ENCODE measurements at places on chromosomes 2 and 18.

DNA sequence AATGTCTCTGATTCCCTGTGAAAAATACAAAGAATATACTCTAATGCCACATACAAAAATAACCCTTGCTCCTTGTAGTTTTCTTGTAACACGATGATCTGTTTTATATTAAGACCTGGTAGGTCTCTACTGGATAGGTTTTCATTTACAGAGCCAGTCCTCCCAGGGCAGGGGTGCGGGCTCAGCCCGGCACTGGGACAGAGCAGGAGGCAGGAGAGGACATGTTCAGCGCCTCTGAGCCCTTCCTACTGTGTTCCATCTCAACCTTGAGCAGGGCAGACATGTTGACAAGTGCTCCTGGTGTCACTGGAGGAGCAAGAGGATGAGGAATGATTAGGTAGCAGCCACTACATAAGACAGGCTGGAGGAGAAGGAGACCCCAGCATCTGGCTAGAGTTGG, 335.5 kb downstream of the INSIG2 start:
- DNase-seq = no peak

DNA sequence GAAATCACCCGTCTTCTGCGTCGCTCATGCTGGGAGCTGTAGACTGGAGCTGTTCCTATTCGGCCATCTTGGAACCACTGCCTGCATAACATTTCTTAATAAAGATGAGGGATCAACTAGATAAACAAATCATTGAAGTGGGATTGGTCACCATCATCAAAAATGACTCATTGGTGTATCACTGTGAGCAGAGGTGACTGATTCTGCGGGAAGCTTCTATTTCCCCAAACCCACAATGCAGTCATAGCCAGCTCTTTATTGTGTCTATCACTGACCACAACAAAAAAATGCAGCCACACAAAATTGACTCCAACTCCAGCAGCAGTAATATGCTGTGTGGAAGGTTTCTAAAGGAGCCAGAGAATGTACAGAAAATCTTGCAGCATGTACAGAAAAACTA, 630.7 kb upstream of the HS6ST1 start:
- no peak for DNase-seq

- DNase-seq = no peak
These were observed 257.6 kb downstream of the CYP26B1 start for GRCh38 chr2:71889759-71890684.

DNA sequence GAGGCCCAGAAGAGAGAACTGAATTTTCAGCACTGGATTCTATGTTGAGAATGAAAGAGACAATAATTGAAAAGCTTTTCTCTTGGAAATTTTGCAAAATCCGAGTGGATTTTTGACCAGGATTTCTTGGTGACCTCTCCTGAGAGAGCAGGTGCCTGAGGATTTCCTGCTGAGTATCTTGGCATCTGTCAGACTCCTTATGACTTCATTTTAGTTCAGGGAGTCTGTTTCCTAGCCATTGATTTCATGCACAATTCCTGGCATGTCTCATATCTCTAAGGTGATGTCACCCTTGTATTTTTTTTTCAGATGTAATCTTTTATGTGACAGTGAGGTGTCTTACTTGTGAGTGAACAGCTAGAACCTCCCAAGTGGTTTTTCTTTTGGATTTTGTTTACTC, 195.9 kb downstream of the NEDD4L start:
- no peak for DNase-seq

- no peak for DNase-seq
These were observed 46.6 kb downstream of the TSPYL6 start for GRCh38 chr2:54209379-54209778.

GRCh38 chr18:31487246-31488015, 10.5 kb upstream of the DSG2 start:
- no peak for DNase-seq

GRCh38 chr2:85394261-85394681, 15.9 kb downstream of the CAPG start:
- DNase-seq = no peak

DNA sequence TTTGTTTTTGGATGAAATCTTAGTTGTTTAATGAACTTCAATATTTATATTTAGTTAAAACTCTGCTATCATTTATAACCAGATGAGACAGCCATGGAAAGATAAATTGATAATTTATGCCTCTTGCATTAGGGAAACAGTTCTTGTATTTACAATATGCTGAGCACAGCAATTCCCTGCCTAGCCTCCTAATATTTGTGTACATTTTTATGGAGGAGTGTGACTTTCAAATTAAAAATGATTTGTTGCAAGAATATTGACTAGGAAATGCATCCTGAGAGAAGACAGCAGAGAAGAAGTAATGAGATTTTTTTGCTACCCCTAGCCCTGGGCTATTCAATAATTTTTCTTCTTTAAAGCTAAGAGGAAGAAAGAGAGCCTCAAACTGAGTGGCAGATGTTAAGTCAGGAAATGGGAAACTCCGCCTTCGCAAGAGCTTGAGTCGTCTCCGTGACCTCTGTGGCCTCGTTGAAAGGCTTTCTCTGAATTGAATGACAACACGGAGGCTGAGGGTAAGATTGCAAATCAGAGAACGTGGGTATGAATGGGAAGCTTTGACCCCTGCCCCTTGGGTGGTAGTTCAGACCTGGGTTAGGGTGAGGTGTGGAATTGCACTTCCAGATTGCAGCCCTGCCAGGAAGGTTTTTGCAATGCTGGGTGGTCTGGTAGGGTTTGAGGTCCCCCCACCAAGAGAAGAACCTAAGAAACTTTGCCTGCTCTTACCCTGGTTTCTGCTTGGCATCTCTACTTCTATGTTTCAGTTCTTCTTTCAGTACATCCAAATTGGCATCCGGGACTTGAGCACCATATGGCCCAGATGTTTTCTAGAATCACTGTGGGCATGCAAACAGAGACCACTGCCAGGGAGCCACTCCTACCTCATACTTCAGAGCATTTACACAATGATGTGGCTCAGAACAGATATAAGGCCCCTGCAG, 210.3 kb upstream of the RBMS1 start:
- no peak for DNase-seq

DNA sequence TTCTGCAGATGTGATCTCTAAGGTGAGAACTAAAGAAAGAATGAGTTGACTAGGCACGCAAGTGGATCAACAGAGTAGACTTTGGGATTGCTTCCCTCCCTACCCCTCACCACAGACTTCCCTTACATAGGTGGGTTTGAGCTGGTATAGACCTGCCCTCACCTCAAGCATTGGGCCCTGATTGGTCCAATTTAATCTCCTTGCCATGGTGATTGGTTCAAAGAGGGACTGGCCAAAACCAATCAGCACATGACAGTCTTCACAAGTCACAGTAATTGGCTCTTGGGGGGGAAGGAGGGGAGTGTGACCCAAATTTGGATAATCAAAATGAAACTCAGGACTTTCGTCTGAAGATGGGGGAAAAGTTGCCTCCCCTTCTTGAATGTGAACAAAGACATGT, 36.6 kb upstream of the LNPK start:
- no peak for DNase-seq

DNA sequence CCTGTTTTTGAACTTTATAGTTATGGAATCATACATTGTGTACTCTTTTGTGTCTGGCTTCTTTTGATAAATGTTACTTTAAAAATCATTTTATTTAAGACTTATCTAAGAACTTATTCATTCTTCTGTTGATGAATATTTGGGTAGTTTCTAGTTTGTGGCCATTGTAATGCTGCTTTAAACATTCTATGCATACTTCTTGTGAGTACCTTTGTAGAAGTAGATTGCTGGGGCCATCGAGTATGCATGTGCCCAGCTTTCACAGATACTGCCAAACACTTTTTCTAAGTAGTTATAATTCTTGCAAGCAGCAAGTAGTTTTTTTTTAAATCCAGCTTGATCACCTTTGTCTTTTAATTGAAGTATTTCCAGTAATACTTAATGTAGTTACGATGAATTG, 11.1 kb downstream of the CD302 start:
- DNase-seq = no peak

DNA sequence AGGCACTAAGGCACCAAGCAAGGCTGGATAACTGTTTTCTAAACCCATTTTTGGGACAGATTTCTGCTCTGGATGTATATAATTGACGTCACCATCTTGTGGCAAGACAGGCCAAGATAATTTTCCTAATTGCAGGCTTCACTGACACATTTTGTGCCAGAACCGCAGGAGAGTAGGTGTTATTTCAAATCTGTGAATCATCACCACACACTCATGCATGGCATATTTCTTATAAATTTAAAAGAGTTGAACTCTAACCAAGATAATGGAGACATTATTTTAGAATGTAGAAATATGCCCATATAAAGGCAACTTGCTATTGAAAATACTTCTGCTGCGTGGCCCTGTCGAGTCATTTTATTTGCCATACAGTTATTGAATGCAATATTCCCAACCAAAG, 68.3 kb upstream of the ACYP2 start:
- no peak for DNase-seq

DNA sequence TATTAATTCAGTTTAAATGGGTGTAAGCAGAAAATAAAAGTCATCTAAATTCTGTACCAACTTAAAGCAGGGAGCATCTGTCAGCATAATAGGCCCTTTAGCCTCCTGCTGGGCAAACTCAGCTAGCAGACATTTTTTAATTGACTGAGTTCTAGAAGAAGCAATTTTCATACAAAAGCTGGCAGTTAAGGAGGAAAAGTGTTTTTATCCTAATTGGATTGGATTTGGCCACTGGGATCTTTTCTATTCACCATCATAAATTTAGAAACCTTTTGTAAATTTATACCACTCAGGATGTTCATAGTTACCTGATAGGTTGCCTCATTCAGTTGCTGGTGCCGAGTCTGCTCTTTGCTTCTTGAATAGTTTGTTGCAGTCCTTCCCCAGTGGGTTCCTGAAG, 262.7 kb upstream of the FSIP2 start:
- DNase-seq = no peak

GRCh38 chr2:153519257-153519875, 40.8 kb upstream of the RPRM start:
- peak; percentile 26 for DNase-seq

DNA sequence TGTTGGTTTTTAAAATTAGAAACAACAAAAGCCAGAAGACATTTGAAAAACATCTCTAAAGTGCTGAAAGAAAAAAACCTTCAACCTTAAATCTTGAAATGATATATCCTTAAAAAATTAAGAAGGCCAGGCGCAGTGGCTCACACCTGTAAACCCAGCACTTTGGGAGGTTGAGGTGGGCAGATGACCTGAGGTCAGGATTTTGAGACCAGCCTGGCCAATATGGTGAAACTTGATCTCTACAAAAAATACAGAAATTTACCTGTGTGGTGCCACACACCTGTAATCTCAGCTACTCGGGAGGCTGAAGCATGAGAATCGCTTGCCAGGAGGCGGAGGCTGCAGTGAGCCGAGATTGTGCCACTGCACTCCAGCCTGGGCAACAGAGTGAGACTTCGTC, 87.7 kb upstream of the SIX2 start:
- no peak for DNase-seq

DNA sequence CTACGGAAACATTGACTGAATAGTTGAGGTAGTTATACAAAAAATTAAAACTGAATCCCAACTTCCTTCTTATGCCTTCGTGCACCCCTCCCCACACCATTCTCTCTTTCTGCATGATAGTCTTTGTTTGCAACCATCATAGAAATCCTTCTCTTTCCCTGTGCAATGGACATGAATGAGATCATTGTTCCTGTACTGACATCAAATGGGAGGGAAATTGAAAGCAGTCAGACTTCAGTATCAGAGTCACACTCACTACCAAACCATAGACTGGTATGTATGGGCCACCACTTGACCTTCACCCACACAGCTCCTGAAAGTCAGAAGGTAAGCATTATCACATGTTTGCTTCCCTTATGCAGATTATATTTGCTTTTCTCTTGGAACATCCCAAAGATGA, 782.8 kb downstream of the BCL11A start:
- DNase-seq = no peak

DNA sequence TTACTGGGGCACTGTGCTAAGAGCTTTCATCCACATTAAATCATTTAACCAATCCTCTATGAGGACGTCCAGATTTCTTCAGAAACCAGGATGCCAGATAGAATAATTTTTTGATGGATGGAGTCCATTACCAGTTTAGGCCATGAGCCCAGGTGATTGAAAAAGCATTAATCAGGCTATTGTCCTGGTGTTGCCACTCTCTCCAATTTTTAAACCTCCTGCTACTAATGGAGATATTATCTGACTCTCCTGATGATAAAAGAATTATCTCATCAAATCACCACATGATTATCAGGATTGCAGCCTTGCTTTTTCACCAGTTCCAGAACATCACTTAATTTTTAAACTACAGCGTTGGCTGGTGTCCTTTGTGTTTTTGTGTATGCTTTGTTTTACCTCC, 402.2 kb downstream of the CLIP4 start:
- DNase-seq = no peak

- no peak for DNase-seq
These were observed 82.7 kb upstream of the SH3BP4 start for GRCh38 chr2:234869164-234869563.

GRCh38 chr2:240429872-240430491, 5.5 kb upstream of the GPC1 start:
- no peak for DNase-seq

DNA sequence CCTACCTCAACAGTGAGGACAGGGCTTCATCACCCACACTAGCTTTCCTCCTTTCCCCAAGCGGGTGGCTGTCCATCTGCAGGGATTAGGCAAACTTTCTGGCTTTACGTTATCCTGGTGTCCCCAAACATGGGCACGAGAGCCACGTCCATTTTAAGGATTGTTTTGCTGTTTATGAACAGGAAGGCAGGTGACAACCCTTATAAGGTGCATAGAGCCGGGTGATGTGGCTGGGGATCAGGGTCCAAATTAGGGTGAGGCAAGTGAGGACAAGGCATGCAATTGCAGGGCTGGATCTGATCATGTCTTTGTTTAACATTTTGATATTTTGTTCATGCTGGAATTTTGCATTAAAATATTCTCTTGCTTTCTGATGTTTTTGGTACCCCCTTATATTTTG, 27.6 kb upstream of the ITGA6 start:
- no peak for DNase-seq

DNA sequence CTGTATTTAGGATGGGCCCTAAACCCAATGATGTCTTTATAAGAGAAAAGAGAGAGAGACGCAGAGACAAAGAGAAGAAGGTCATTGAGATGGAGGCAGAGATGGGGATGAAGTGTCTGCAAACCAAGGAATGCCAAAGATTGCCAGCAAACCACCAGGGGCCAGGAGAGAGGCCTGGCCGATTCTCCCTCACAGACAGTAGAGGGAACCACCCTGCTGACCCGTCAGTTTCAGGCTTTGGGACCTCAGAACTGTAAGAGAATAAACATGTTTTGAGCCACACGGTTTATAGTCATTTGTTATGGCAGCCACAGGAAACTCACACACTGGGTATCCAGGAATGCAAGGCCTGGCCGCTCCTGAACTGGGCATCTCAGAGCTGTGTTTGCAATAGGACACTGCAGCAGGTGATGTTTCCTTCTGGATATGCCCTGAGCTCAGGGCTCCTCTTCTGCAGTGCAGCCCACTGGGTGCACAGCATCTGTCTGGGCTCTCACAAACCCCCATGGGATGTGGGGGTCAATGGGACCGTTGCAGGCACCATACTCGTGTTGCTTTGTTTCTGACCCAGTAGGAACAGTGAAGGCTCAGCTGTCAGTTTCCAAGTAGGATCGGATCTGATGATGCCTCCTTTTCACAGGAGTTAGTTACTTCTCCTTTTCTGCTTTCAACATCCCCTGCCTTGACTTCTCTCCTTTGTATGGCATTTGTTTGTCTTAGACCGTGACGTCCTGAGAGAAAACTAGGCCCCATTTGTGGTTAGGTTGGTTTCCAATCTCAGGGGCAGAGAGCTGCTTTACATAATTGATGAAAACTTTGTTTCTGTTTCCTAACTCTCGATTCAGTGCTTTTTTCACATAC, 20.8 kb downstream of the PTPN18 start:
- DNase-seq = no peak

GRCh38 chr18:59096098-59096789, 43.4 kb upstream of the SEC11C start:
- no peak for DNase-seq

- DNase-seq = no peak
These were observed 8.6 kb upstream of the FAHD2A start for GRCh38 chr2:95393901-95394300.
